Cerebellum (tissue), 4 donors: ENCODE measurements at places on chromosomes 3 and 15. TPM values are rescaled to one million over a fixed set of nuclear protein-coding genes. Genes with fewer than 3 reads are reported as not detected.
A peak's percentile ranks its signal among the peaks of the same experiment; 100 is the strongest.

Gene NRG4
- 2.2 TPM for total RNA-seq

Gene MRAS
- total RNA-seq, result 50.1 TPM

Gene FSTL1
- total RNA-seq, result 66.6 TPM

Gene GATA2
- total RNA-seq, result 2.0 TPM

DNA sequence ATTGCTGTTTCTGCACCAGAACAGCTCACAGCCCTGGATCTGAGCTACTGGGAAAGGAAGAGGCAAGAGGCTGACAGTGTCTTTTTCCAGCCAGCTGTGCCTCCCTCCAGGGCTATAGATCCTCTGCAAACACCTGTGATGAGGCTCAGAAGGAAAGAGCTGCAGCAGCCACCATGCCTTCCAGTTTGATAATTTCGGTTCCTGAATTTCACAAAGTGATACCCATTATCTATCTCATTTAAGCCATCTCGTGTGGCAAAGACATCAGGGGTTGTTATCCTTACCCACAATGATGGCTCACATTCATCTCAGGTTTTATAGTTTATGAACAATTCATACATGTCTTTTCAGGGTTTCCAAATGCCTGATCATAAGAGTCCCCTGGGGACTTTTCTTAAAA is 1.8 kb upstream of the LARP6 start:
- DNase-seq, result no peak

GRCh38 chr3:63685340-63685739 is 32.9 kb downstream of the SNTN start:
- DNase-seq, result no peak

Gene PLS1
- total RNA-seq, result 2.5 TPM

- no peak for DNase-seq
Measured at GRCh38 chr3:196207159-196207832, 3.9 kb downstream of the ZDHHC19 start.

Gene CHRNA7
- total RNA-seq, result 7.3 TPM

GRCh38 chr3:197521277-197522182 is 34.2 kb downstream of the BDH1 start:
- DNase-seq, result no peak

- DNase-seq, result no peak
Measured at GRCh38 chr3:3065876-3066275, 44.3 kb downstream of the IL5RA start.

DNA sequence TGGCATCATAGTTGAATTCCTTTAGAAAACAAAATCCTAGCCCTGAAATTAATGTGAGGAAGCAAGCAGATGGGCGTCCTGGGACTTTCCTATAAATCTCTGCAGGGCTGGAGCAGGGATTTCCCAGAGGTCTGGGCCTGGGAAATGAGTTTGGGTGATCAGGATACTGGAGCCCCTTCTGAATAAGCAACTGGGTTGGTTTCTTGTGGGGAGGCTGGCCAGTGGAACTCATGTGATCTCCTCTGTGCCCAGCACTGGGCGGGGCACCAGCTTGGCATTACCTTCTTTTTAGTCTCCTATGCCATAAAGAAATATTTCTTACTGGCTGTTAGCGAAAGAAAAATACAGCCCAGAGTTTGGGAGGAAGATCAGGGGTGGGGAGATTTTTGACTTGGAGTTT is 1.7 kb downstream of the THSD4 start:
- no peak for DNase-seq

GRCh38 chr3:143170676-143171075 is 51.1 kb downstream of the CHST2 start:
- no peak for DNase-seq

Gene CCDC33
- 0.27 TPM for total RNA-seq

- DNase-seq, result no peak
Measured at GRCh38 chr15:101675015-101675414, 22.8 kb upstream of the TM2D3 start.

- no peak for DNase-seq
Measured at GRCh38 chr3:158863247-158863646, 61.4 kb downstream of the MFSD1 start.

GRCh38 chr3:169886671-169887070 is 16.9 kb upstream of the LRRC31 start:
- DNase-seq, result peak; percentile 60

DNA sequence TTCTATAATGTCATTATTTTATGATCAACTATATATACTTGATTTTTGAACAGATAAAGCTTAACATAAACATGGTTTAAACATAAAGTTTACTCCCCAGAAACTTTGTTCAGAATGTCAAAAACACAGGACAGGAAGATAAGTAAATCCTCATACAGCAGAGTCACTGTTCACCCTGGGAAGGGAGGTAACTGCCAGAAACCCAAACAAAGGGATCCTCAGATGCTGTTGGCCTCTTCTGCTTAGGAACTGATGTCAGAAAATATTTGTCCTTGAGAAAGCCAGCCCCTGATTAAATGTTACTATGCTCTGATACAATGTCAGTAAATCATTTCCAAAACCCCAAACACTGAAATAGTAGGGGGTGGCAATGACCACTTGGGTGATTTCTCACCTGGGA is 185.3 kb downstream of the TJP1 start:
- DNase-seq, result no peak

Gene CKMT1B
- 10.3 TPM for total RNA-seq

DNA sequence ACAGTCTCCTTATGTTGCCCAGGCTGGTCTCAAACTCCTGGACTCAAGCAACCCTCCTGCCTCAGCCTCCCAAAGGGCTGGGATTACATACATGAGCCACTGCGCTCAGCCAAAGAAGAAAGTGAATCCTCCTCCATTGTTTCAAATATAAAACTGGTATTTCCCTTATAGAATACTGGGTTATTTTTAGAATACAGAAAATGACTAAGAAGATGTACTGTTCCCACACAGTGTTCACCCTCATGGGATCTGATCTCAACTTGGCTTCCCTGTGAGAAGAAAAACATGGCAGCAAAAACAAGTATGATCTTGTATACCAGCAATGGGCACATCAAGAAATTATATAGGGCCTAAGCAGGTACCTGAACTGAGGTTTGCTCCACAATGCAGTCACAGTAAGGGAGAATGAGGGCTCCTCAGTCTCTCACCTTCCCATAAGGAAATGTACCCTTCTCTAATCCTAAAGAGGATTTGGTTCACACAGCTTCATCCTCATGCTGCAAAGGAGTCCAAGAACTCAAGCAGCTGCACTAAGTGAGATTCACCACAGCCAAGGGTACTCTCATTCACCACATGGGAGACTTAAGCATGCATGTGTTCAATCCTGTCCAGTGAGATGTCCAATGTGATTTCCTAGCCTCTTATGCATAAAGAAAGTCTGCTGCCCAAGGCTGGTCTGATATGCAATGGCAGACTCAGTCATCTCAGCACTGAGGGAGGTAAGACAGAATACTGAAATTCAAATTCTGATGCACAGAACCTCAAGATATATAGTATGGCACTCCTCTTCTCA is 25.8 kb downstream of the USP4 start:
- DNase-seq, result no peak

- peak; percentile 59 for DNase-seq
Measured at GRCh38 chr3:192915304-192915703, 2.4 kb downstream of the MB21D2 start.

GRCh38 chr3:65284961-65285360 is 597.2 kb upstream of the ADAMTS9 start:
- no peak for DNase-seq

DNA sequence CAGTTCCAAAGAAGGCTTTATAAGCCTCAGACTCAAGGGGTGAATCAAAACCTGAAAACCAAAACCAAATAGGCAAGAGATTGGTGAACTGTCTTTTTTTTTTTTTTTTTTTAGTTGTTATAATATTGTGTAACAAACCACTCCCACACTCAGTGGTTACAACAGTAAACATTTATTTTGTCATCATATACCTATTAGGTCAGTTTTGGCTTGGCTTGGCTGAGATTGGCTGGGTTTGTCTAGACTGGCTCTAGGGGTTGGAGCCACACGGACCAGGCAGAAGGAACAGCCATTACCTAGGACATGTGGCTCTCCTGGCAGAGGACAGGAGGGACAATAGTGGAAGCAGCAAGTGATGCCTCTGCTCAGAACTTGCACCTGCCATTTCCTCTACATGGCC is 26.4 kb upstream of the RYR3 start:
- no peak for DNase-seq

Gene MINAR1
- 17.7 TPM for total RNA-seq

Gene ACAA1
- total RNA-seq, result 22.4 TPM

Gene CA12
- total RNA-seq, result 39.9 TPM

DNA sequence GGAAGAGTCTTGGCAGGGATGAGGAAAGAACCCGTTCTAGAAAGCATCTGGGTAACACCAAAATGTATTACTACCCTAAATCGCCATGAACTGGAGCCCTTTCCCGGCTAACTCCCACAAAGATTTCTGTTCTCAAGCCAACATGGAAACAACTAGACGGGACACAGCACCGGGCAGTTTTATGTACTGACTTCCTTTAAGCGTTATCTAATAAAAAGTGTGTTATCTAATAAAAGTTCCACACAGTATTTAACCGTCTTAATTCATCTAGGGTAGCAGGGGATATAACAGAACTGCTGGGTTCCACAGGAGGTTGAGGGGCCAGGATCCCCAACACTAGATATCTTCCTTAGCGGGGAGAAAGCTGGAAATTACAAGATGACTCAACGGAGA is 347 bp upstream of the C3orf62 start:
- no peak for DNase-seq

DNA sequence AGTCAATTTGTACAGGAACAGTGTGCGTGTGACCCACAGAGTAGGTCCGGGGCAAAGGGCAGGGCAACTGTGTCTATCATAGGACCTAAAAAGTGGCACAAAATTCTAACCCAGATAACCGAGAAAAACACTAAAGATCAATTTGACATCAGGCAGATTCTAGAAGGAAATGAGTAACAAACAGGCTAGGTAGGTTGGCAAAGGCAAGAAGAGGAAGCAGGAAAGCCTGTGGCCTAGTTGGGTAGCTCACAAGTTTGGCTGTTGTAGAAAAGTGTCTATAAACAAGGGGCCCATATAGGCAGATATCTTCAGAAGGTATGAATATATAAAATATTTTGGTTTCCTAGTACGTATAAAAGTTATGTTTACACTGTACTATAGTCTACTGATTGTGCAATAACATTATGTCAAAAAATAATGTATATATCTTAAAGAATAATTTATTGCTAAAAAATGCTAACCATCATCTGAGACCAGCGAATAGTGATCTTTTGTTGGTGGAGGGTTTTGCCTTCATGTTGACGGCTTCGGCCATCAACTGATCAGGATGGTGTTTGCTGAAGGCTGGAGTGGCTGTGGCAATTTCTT is 13.3 kb upstream of the OR5K1 start:
- DNase-seq, result no peak
